ENCODE measurements at places on chromosomes 7 and 10.

DNA sequence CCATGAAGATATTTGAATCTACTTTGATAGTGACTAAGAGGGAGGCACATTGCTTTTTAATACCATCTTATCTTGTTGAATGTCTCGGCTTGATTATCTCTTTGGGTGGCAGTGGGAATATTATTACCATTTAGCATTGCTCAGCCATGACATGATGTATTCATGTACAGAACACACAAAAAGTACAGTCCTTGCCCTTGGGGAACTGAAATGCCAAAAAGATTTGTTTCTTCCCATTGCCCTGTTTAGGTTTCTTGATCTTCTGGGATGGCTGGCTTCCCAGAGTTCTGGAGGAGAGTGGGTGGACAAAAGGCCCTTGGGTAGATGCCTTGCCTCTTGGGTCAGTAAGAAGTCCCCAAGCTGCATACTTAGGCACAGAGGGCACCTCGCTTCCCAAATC lies 23.8 kb downstream of the SUFU start:
- DNase-seq = no peak

DNA sequence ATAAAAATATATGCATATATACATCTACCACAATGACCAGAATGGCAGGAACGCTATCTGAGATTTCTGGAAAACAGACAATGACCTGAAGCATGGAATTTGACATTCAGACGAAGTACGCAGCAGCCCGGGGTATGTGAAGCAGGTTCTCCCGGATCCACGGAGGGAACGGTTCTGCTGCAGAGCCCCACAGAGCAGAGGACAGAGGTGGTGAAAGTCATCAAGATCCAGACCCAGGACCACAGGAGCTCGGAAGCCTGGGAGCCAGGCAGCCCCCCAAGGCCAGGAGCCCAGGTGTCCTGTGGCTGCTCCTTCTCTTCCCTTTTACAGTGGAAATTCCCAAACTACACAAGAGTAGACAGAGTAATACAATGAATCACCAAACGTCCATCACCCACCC lies 42.1 kb upstream of the DNAAF5 start:
- no peak for DNase-seq

DNA sequence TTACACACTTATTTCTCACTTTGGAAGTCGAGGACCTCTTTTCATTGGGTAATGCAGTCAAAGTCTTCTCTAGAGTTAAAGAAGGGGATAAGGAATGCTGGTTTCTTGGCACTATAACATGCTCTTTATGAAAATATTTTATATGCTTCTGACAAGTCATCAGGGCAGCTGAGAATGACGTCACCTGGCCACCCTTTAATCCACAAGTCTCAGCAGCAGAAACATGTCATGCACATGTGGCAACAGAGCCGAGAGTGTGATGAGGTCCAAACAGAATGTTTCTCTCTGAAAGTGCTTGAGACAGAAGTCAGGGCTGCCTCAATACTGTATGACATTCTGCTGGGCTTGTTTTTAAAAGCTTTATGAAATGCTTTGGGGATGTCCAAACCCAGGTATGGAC lies 63.5 kb upstream of the C10orf90 start:
- no peak for DNase-seq

DNA sequence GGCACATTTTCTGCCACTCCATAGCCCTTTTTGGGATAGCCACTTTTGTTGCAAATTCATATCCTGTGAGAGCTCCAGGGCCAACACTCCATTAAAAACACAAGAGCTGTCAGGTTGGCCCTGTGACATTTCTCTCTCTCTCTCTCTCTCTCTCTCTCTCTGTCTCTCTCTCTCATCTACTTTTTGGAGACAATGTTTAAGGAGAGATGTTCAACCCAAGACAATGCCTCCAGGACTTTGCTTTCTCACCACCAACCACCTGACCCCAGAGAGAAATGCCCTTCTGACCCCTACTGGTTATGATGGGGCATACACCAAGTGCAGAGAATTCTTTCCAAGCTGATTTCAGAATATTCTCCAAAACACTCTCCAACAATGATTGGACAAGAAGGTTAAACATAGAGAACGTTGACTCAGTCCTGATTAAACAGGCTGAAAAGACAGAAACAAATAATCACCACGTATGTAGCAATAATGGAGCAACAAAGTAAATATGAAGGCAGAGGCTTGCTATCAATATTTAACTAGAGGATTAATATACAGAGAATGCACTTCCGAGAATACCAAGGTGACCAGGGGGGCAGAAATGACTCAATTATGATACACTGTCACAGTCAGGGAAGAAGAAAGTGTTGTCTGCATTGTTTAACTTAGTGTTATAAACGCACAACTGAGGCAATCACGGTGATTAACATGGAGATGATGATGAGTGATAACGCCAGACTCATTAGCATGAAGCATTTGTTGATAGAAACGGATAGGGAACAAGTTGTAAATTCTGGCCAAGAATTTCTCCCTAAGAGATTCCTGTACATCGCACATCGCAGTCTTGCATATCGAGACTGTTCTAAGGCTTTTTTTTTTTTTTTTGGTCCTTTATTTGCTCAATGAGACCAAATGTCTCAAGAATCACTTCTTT lies 178.5 kb downstream of the NRP1 start:
- no peak for DNase-seq

DNA sequence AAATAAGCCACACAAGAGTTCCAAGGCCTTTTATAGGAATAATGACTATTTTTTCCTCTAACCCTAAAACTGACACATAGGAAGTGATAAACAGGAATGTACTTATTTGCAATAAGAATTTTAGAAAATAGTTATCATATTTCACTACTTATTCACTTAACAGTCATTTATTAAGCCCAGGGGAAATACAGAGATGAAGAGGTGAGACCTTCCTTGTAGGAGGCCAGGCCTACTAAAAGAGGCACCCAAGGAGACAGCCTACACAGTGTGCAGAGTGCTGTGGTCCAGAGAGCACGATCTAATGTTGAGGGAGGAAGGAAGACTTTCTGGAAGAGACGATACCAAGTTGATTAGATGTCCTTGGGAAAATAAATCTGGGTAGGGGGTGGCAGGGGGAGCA lies 45.0 kb upstream of the PPP1R3C start:
- DNase-seq = no peak

- DNase-seq = no peak
These were observed 73.7 kb upstream of the SKAP2 start for GRCh38 chr7:26937939-26938623.

- DNase-seq = no peak
These were observed 96.6 kb downstream of the PTPRE start for GRCh38 chr10:128003521-128003920.

DNA sequence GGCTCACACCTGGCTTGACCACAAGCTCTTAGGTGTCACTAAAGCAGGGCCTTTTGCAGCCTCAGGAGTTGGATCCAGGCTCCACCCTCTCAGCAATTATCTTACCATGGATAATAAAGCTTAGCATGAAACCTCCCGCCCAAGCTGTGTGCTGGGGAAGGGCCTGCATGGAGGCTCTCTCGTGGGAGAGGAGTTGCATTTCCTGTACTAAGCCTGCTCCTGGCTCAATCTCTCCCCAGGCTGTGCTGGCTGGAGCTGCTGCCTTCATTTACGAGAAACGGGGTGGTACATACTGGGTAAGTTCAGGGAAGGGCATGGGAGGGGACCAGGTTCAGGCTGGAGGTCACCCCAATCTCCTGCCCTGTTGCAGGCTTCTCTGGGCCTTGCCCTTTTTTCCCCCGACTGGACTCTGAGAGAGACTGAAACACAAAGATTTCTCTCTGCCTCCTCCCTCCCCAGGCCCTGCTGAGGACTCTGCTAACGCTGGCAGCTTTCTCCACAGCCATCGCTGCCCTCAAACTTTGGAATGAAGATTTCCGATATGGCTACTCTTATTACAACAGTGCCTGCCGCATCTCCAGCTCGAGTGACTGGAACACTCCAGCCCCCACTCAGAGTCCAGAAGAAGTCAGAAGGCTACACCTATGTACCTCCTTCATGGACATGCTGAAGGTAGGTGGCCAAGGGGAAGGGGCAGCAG lies 2.7 kb downstream of the TMEM176A start:
- DNase-seq = no peak

DNA sequence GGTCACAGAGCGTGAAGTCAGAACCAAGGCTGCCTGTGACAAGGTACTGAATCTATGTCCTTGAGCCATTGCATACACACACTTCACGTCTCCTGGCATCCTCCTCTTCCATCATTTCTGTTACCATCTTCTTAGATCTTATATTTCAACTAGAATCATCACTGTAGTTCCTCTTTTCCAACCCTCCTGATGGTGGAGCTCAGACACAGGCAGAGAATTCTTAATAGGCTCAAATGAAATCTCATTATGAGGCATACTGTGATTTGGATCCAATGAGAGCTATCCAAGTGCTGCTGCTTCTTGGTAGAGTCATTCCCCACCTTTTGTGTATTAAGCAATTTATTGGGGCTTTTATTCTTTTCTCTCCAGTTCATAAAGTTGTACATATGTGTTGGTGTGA lies 113.2 kb downstream of the CALCR start:
- DNase-seq = no peak

DNA sequence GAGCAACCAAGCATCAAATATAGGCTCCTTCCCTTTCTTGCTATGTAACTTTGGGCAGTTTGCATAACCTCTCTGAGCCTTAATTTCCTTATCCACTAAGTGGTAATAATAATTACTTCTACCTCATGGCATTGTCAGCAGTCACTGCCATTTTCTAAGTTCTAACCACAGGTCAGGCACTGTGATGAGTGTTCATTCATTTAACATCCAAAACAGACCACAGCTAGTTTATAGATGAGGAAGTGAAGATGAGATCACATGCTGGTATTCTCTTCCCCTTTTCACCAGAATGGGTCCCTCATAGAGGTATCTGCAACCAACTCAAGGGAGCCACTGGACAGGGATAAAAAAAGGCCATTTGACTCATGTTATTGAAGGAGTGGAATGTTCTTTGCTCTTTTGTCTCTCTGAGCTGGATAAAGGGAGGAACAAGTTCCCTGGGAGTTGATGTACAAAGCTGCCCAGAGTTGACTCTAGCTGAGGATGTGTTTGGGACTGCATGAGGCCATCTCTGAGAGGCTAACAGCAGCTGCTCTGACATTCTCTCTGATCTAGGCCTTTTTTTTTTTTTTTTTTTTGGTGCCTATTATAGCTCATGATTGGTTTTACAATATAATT lies 65.0 kb downstream of the DNAJC12 start:
- no peak for DNase-seq

DNA sequence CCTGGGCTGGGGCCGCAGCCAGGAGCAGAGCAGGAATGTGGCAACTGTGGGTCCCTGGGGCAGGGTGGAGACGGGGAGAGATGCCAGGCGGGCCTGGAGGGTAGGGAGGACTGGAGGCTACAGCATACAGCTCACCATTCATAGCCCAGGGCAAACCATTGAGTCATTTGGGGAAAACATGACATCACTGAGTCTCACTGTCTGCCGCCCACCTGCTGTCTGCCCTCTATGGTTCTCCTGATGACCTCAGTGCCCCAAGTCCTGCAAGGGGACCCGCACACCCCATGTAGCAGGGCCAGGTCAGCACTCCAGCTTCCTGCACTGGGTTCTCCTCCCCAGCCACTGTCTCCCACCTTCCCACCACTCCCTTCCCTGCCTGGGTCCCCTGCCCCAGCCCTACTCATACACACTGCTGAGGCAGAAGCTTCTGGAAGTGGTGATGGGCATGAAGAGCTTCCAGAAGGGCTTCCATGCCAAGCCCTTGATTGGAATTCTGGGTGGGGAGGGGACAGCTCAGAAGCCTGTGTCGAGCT lies 10.4 kb downstream of the CHST3 start:
- no peak for DNase-seq

GRCh38 chr7:20200361-20200760 lies 16.8 kb downstream of the MACC1 start:
- DNase-seq = no peak

- no peak for DNase-seq
These were observed 764 bp upstream of the TCF7L2 start for GRCh38 chr10:112949143-112949823.

- no peak for DNase-seq
These were observed 6.3 kb upstream of the PILRB start for GRCh38 chr7:100351657-100352058.

GRCh38 chr7:93432130-93432529 lies 142.4 kb downstream of the CALCR start:
- DNase-seq = no peak

DNA sequence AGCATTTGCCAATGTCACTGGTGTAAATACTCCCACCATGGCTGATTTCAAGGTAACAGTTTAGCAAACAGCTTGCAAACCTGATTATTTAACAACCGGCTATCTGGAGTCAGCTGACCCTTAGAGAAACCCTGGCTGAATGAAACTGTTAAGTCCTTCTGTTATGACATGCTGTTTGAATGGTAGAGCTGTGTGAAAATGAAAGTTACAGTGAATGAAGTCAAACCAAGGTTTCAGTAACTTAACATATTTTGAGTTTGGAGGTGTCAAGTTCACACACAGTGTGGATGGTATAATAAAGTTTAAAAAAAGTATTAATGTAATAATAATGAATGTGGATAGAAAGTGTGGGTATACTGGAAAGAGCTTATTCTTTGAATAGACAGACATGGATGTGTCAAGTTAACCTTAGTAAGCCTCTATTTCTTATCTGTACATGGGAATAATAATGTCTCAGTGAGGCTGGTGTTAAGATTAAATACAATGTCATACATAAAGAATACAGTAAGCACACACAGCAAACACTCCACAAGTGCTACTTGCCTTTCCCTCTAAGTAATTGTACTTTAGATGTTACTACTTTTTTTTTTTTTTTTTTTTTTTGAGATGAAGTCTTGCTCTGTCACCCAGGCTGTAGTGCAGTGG lies 150.4 kb downstream of the TAX1BP1 start:
- no peak for DNase-seq

DNA sequence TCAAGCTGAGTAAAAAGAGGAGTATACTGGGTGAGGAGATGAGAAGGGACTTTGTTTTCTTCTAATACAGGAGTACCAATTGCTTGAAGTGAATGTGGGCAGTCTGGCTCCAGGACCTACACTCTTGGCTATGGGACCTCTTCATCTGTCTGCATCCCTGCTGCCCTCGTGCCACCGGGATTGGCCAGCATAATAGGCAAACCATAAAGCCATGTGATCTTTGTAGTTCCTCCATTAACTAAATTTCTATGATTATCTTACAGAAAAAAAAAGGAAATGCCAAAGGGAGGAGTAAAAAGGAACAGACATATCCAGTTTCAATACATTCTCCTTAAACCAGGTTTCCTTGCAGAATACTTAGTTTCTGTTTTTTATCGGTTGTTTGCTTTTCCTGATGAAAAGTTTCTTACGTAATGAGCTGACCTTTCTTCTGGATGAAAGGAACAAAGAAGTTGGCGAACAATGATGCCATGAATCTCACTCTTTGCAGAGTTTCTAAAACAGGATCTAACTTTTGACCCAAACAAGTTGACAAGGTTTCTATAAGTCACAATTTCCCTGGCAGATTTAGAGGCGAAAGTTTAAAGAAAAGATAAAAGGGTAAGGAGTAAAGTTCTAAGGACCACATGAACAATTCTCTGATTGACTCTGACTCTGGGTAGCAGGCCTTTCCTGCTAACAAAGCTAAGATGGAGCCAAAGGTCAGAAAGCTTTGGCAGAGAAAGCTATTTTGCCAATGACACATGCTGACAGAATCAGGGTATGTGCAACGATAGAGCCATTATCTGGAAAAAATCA lies 54.1 kb downstream of the LAMB1 start:
- DNase-seq = no peak
